CD4-positive, alpha-beta T cell treated with Interleukin-4 for 4 hours (primary cell): ENCODE measurements at places on chromosomes 3 and 15.

- DNase-seq = no peak
Measured at GRCh38 chr3:43091481-43091880, 14.4 kb downstream of the POMGNT2 start.

DNA sequence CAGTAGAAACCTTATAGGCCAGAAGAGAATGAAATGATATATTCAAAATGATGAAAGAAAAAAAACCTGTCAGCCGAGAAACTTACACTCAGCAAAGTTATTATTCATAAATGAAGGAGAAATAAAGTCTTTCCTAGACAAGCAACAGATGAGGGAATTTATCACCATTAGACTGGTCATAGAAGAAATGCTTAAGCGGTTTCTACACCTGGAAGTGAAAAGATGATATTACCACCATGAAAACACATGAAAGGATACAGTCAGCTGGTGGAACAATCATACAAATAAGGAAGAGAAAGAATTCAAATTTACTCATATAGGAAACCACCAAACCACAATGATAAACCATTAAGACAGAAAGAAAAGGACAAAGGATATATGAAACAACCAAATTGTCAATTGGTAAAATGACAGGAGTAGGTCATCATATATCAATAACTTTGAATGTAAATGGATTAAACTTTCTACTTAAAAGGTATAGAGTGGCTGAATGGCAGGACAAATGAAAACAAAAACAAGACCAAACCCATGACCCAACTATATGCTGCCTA lies 29.9 kb upstream of the PRR23C start:
- DNase-seq = no peak

DNA sequence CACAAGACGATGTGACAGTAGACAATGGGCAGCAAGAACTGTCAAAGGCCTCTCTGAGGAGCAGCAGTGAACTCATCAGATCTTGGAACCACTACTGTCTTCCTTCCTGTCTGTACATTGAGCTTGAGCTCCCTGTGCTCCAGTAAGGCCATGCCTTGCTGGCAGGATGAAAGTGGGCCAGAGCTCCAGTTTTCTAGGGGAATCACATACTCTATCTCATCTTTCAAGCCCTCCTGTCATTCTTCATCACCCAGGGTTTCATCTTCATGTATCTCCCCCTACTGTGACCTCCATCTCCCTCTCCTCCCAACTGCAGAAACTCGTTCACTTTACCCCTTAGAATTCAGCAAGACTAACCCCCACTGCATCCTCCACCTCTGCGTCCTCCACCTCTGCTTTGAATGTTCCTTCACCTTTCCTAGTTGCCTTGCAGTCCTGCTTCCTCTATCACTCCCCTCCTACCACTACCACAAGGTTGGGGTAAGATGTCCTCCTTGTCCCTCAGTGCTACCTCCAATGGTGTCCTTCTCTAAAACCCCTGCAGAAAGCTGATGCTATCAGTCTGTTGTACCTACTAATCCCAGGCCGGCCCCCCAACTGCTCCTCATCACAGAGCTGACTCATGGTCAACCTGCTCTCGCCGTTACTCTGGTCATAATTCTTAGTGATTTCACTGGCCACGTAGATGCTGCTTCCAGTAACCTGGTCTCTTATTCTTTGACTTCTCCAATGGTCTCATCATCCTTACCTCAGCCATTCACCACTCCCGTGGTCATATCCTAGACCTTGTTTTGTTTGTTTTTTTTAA lies 22.3 kb downstream of the NKIRAS1 start:
- no peak for DNase-seq

DNA sequence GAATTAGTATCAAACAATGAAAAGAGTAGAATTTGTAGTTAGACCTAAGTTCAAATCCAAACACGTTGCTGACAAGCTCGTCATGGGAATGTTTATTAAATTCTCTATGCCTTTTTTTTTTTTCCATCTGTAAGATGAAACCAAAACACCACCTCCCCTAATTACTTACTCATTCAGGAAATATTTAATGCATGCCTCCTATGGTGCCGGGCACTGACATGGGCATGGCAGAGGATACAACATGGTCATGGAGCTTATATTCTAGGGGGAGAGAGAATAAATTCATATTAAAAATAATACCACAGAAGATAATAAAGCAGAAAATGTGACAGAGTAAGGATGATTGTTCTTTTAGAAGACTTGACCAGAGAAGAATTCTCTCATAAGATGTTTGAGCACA lies 215.8 kb downstream of the RYR3 start:
- no peak for DNase-seq

- no peak for DNase-seq
Measured at GRCh38 chr3:67349551-67350174, 304.7 kb downstream of the SUCLG2 start.

DNA sequence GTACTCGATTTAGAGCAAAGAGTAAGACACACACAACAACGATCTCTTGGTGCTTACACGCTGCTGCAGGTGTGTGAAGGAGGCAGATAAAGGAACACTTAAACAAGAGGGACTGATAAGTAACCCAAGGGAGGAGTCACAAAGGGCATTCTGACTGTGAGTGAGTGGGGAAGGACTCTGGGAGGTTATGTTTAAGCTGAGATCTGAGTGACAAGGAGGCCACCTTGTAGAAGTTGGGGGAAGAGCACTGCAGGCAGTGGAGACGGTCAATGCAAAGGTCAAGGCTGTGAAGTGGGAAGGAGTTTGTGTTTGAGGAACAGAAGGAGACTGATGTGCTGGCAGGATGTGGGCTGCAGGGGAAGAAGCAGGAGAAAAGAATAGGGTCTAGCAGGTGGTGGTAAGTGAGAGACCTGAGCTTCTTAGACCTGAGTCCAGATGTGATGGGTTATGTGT lies 63.1 kb downstream of the LPP start:
- no peak for DNase-seq

DNA sequence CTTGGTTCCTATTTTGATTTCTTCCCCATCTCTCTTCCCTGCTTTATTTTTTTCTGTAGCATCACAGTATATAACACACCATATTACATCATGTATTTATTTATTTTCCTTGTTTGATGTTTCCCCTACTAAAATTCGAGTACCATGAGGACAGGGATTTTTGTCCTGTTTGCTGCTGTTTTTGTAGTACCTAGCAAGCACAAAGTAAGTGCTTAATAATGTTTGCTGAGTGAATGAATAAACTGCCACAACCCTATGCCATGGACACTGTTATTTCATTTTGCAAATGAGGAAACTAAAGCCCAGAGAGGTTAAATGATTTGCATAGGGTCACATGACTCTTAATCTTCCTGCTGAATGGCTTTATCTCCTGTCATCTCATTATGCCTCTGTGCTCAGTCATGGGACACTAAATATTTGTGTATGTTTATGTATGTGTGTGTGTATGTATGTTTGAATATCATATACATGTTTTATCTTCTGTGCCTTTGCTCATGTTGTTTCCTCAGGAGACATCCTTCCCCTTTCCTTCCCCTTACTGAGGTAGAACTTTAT lies 26.1 kb upstream of the MGA start:
- DNase-seq = no peak

- no peak for DNase-seq
Measured at GRCh38 chr3:119011528-119011927, 23.1 kb downstream of the IGSF11 start.

DNA sequence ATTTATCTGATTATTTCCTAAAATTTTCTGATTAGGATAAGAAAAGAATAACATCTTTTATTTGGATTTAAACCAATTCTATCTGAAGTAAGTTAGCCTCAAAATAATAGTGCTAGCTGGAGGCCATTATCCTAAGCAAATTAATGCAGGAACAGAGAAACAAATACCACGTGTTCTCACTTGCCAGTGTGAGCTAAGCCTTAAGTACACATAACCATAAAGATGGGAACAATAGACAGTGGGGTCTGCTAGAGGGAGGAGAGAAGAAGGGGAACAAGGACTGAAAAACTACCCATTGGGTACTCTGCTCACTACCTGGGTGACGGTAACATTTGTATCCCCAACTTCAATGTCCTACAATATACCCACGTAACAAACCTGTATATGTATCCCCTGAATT lies 31.3 kb upstream of the LYSMD4 start:
- DNase-seq = no peak

DNA sequence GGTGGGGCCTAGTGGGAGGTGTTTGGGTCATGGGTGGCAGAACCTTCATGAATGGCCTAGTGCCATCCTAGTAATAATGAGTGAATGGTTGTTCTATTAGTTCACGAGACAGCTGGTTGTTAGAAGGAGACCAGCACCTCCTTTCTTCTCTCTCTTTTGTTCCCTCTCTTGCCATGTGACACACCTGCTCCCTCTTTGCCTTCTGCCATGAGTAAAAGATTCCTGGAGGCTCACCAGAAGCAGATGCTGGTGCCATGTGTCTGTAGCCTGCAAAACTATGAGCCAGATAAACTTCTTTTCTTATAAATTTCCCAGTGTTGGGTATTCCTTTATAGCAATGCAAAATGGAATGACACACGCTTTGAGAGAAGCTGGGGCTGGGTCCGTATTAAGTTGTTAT lies 89.0 kb upstream of the SLC4A7 start:
- DNase-seq = no peak

DNA sequence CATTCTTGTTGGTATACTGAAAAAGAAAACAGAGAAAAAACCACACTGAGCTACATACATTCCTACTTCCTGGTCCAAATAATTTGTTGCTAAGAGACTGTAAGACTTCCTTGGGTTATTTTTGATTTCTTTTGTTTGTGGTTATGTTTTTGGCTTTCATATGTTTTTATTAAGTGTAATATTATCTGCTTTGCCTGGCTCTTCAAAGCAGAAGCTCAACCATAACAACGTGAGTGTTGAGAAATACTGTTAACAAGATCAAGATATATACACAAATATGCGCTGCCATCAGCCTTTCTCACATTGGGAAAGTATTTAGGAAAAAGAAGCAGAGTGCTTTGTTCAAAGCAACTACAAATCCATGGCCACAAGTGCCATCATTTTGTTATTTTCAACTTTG lies 556.2 kb upstream of the CBLB start:
- no peak for DNase-seq
